ENCODE measurements at places on chromosomes 5 and 9. TPM values are rescaled to one million over a fixed set of nuclear protein-coding genes. Genes with fewer than 3 reads are reported as not detected.

DNA sequence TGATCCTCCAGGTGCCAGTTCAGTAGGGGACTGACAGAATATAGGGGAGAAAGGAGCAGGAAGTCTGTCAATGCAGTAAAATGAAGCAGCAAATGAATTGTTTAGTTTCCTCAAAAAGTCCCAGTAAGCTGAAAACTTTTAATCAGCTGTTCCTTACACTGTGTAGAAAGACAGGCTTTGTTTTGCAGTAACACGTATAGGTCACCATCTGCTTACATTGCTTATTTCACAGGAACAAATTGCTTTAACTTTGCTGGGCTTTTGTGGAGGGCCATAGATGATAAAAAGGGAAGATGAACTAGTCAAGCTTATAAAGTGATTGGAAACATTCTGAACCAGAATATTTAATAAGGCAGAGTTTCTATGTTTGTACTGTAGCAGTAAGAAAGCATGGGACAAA is 331.3 kb upstream of the RFX3 start:
- no peak for DNase-seq

- no peak for DNase-seq
Observed at GRCh38 chr9:27385606-27386322, 88.8 kb upstream of the EQTN start.

The CCL21 gene
- total RNA-seq: not detected

- no peak for DNase-seq
Observed at GRCh38 chr5:82031220-82032119, 59.6 kb downstream of the ATG10 start.

The HAPLN1 gene
- total RNA-seq: not detected

GRCh38 chr5:68274847-68275651 is 59.5 kb downstream of the PIK3R1 start:
- no peak for DNase-seq

- peak; percentile 82 for DNase-seq
Observed at GRCh38 chr5:159331093-159331973, 1.0 kb upstream of the IL12B start.

DNA sequence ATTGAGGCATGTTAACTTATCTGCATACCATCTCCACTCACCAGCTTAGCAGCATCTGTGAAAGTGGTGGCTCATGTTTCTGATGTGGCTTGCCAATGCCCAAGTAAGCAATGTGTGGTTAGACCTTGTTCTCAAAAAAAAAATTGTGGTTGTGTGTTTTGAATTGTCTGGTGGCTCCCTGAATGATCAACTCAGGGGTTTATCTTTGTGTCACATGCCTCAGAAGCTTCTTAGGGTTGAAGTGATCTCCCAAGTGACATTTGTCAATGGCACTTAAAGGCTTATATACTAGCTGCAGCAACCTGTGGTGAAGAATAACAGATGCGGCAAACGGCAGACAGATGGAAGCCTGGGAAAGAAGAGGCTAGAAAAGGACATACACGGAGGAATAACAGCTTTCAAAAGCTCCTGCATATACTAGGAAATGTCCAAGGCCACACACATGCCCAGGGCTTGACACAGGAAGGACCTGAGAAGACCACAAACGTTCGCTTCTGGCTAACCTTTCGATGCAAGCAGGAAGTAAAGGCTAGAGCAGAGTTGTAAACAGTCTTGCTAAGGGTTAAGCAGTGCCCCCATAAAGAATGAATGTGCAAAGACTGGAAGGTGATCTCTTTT is 42.2 kb upstream of the FSD1L start:
- DNase-seq: peak; percentile 76

GRCh38 chr5:27472000-27472763 is 433.8 kb upstream of the CDH9 start:
- peak; percentile 12 for DNase-seq

DNA sequence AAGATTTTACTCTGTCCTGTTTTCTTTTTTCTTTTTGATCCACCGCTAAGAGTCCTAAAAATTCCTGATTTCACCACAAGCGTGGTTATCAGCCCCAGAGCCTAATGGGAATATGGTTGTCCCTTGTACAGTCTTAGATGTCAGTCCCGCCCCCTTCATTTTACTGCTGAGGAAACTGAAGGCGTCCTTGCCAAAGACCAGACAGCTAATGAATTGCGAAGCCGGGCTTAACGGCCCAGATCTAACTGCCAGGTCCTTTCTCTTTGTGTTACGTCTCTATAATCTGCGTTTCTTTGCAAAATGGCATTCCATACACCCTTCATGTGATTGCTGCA is 497 bp downstream of the NSA2 start:
- peak; percentile 30 for DNase-seq

GRCh38 chr5:142857405-142857804 is 87.2 kb downstream of the ARHGAP26 start:
- no peak for DNase-seq

All from activated CD8-positive, alpha-beta T cell treated with anti-CD3 and anti-CD28 coated beads for 36 hours (primary cell).